Caudate nucleus (tissue), 63 donors: ENCODE measurements at places on chromosomes 5 and 9.

- no peak for DNase-seq
Observed at GRCh38 chr5:141328231-141328630, 2.1 kb upstream of the PCDHGA1 start.

DNA sequence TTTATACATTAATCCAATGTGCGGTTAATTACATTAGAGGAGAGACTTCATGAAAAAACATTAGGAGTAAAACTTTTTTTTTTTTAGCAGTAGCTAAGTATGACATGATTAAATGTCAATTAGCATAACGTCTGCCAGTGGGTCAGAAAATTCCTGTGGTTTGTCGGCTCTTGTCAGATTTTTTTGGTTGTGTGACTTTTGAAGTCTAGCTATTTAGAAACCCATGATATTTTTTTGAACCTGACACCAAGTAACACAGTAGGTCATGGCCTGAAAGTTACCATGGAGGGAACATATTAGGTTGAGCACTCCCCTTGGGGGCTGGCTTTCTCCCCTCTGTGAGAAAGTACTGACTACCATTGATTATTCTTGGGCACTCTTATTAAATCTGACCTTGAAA lies 84.8 kb upstream of the ALDH1A1 start:
- DNase-seq, result no peak

- no peak for DNase-seq
Observed at GRCh38 chr5:146516151-146516475, at the start of gene GPR151. TSS of gene GPR151 (minus strand) at chr5:146516190. CDS start at chr5:146516113, 77 bp downstream.

DNA sequence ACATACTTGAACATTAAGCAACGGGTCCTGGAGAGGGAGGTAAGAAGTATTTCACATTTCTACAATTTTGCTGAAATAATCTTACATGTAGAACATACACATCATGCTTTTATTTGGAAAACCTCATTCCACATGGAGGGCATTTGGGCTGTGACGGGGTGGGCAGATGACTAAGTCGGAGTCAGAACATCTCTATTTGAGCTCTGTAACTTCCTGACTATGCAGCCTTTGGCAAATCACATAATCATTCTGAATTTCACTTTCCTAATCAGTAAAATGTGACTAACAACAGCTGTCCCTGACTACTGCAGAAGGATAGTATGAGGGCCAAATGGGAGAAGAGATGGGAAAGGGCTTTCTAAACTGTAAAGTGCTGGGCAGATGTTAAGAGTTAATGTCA lies 17.1 kb upstream of the IL6ST start:
- no peak for DNase-seq

DNA sequence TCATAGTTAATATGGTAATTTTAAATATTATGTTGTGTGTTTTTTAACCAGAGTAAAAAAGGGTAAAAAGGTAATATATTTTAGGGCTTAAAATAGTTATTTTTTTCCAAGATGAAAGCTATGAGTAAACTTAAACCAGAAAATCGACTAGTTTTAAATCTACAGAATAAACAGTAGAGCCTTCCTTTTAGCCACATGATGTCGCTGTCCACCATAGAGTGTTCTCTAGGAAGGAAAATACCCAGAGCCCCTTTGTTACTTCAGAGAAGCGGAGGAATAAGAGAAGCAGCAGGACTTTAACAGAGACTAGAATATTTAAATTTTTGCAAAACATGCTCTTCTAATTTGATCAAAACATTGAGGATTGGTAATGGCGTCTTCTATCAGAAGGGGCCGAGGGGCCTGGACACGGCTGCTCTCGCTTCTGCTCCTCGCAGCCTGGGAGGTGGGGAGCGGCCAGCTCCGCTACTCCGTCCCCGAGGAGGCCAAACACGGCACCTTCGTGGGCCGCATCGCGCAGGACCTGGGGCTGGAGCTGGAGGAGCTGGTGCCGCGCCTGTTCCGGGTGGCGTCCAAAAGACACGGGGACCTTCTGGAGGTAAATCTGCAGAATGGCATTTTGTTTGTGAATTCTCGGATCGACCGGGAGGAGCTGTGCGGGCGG lies at the start of gene PCDHA2:
Gene PCDHA2, plus strand, starts transcription at position 258 of the 664 bp plus-strand sequence.
- no peak for DNase-seq
